ENCODE measurements at places on chromosomes 2 and 18.

- no peak for DNase-seq
These were observed 110.7 kb upstream of the OTX1 start for GRCh38 chr2:62939735-62940491.

DNA sequence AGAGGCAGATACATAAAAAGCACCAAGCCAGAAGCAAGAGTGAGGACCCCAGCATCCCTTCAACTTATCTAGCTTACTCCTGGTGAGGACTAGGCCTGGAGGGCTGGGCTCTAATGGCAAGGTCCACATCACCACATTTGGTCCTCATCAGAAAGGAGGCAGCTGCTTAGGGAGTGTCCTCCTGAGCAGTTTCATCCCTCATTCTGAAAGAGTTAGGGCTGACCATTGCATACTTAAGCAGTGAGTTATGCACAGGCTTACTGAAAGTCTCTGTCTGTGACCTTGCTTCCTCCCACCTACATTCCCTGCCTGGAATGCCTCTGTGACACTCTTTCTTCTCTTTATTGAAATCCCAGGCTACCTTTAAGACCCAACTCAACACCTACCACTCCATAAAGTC lies 301.8 kb upstream of the ACVR2A start:
- no peak for DNase-seq

DNA sequence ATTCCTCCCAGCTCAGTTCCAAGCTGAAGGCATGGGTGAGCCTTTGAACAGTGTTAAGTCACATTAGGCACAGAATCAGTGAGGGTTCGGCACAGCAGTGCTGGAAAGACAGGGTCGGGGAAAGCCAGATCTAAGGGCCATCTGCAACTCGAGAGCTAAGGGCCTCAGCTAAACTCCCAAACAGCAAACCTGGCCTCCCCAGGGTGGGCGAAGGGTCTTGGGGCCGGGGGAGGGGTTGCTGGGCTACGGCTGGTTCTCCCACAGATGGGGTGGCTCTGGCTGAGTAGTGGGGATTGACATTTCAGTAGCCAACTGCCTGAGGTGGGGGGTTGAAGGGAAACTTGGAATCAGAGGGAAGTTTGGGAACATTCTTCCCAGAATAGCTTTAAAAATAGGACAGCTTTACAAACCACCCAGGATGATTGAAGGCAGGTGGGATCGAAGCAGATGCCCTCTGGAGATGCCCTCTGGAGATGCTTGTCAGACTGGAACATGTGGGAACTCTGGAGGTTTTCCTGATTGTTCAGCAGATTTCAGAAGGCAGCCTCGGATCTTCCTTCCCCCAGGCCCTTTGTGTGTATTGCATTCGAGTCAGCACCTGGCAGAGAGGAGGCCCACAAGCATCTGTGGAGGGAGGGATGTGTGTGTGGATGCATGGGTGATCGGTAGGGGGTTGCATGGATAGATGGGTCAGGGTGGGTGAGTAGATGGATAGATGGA lies 156.4 kb downstream of the SMAD7 start:
- no peak for DNase-seq

- no peak for DNase-seq
These were observed 382.9 kb downstream of the DSEL start for GRCh38 chr18:67133669-67134068.

DNA sequence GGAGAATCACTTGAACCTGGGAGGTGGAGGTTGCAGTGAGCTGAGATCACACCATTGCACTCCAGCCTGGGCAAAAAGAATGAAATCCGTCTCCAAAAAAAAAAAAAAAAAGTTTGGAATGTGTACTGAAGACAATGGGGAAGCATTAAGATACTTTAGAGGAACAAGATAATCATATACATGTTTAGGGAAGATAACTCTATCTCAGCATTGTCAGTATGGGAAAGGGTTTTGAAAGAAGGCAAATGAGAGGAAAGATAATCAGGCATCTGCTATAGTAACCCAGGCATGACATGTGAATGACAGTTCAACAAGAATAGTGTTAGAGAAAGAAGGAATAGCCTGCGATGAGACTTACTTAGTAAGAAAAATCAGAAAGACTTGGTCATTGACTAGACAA lies 112.0 kb downstream of the ATAD2B start:
- DNase-seq = no peak

- no peak for DNase-seq
These were observed 179.8 kb downstream of the SH3BP4 start for GRCh38 chr2:235131334-235132305.

- no peak for DNase-seq
These were observed 125.6 kb upstream of the HS6ST1 start for GRCh38 chr2:128444121-128444771.

DNA sequence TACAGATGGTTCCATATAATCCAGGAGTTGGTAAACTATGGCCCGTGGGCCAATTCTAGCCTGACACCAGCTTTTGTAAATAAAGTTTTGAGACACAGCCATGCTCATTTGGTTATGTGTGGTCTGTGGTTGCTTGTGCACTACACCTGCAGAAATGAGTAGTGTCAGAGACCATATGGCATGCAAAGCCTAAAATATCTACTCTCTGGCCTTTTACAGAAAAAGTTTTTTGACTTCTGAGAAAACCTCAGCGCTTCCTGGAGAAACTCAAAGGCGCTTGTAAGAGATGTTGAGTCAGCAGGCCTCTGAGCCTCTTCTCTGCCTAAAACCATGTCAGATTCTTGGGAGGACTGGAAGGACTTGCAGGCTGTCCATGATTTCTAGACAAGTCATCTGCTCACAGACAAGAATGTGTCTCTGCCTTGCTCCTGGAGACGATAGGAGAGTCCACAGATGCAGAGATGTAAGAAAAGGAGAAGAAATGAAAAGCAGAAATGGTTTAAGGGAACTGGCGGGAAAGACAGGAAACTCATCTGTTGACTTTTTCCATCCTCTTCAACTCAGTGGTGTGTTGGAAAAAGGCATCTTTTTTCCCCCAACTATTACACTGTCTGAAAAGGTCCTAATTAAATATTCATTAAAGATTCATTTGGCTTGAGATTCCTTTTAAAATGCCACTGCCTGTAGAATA lies 5.2 kb downstream of the TTC39C start:
- DNase-seq = no peak

DNA sequence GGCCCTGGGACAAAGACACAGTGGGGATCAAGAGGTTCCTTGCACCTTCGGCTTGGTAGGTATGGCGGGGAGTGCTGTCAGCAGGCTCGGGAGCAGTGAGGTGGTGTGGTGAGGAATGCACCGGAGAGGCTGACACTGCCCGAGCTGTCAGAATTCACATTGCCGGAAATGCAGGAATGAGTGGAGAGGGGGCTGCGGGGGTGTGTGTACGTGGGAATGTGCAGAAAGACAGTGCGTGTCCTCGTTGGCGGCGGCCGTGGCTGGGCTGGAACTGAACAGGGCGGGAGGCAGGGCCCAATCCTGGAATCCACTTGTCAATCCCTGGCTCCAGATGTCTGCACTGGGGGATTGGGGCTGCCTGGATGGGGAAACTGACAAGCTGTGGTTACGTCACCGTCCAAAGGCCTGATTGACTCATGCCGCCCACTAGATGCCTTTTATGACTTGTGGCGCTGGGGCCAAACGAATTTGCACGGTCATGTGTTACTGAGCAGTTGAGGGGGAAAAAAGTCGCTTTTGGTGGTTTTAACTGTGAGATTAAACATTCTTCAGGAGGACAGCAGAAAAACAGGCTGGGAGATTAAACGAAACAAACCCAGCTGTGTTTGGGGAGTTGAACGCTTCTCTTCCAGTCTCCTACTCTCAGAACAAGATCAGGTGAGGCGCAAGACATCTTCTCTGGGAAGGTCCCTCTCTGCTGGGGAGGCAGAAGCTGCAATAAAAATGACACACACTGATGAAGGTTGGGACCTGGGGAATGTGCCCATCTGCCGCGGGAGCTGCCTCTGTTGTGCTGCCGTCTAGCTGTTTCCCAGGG lies 189.4 kb upstream of the GLI2 start:
- no peak for DNase-seq

- DNase-seq = no peak
These were observed 7.2 kb downstream of the MTHFD2 start for GRCh38 chr2:74205596-74205995.

DNA sequence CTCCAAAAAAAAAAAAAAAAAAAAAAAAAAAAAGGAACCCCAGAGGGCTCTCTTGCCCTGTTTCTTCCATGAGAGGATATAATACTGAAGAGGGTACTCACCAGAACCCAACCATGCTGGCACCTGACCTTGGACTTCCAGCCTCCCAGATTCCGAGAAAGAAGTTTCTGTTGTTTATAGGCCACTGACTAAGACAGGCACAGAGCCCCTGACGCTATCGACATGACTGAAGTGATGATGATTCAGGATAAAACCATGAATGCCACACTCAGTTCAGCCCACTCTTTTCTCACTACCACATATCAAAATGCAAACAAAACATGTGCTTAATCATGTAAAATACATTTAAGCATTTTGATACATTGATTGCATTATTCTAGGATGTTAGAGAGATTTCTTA lies 66.1 kb upstream of the CDCA7 start:
- DNase-seq = no peak

GRCh38 chr2:96547203-96547641 lies 10.7 kb downstream of the ARID5A start:
- DNase-seq = no peak

- no peak for DNase-seq
These were observed 276.2 kb downstream of the ZNF521 start for GRCh38 chr18:25075783-25076182.

GRCh38 chr18:54351186-54351585 lies 6.5 kb downstream of the STARD6 start:
- DNase-seq = no peak

DNA sequence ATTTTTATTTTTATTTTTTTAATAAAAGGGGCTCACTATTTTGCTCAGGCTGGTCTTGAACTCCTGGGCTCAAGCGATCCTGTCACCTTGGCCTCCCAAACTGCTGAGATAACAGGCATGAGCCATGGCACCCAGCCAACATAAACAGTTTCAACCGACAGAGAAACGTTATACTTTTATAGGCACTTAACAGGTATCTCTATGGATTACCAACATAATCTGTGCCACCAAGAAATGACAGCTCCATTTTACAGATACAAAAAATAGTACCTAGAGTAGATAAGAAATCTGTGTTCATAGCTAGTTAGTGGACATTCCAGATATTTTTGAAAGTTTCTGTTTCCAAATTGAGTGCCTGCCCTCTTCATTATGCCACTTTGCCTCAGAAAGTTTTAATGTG lies 1316.7 kb downstream of the LRP1B start:
- no peak for DNase-seq

- no peak for DNase-seq
These were observed 108.9 kb downstream of the CLIP4 start for GRCh38 chr2:29223851-29224692.

- DNase-seq = no peak
These were observed 769.7 kb downstream of the SUCLG1 start for GRCh38 chr2:83689402-83689801.

- DNase-seq = no peak
These were observed 382.7 kb upstream of the SALL3 start for GRCh38 chr18:78596794-78597345.

- no peak for DNase-seq
These were observed 58.9 kb upstream of the STON1 start for GRCh38 chr2:48471048-48471474.

DNA sequence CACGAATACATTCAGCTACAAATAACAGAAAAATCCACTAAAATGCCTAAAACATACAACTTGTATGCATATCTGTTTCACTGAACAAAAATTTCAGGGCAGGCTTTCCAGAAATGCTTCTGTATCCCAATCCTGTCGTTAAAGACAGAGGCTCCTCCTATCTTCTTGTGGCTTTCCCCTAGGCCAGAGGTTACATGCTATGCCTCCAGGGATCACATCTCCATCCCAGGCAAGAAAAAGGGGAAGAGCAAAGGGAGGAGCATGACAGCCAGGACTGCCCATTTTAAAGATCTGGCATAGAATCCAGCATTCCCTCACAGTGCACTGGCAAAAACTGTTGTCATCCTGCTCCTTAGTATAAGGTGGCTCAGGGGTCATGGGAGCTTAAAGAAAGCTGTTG lies 268.7 kb upstream of the SETBP1 start:
- no peak for DNase-seq

GRCh38 chr18:50096766-50097435 lies 98.0 kb downstream of the MYO5B start:
- no peak for DNase-seq

DNA sequence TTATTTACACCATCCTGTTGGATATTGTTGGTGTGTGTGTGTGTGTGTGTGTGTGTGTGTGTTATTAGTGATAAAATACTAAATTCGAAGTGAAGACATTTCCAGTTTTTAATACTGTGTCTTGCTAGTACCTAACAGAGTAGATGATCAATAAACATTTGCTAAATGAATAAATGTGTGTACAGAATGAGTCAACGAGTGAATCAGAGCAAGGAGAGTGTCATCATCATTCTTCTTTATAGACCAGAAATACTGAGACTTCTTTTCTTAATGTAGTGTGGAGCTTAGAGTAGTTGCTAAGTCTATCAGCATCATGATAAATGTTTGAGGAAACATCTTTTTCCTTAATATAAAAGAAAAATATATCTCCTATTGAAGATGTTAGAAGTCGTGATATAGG lies 169.7 kb upstream of the SATB2 start:
- DNase-seq = no peak

GRCh38 chr18:6566338-6566911 lies 151.7 kb upstream of the L3MBTL4 start:
- DNase-seq = no peak

DNA sequence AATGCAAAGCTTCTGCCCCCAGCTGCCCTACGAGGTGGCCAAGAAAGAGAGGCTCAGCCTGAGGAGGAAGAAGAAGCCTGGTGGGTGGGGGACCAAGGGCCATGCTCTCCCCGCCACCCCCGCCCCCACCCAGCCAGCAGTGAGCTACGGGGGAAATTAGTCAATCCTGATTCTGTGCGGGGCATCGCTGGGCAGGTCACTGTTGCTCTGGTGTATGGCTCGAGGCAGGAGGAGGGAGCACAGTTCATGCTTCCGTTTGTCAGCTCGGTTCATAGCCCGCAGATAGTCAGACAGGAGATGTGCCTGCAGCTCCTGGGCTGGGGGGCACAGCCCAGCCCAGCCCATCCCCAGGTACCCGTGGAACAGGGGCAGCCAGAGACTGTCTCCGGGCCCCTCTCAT lies 17.1 kb downstream of the RAMP1 start:
- DNase-seq = no peak

- DNase-seq = no peak
These were observed 611 bp downstream of the NOL10 start for GRCh38 chr2:10688921-10689807.

DNA sequence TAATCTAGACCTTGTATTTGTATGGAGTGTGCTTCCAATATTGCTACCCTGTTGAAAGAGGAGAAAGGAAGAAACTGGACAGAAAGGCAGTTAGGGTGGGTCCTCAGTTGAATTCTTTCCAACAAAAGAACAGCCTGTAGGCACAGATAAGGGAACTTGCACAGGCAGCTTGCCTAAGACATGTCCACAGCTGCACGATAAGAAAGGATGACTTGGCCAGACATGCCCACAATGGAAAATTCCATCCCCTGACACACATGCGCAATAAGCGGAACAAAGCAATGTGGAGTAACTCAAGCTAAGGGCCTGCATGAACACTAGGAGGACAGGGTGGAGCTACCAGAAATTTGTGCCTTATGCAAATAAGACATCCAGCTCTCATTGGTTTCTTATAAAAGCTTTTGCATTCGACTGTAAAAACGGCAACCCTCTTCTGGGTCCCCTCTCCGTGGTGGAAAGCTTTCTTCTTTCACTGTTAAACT lies 1084.7 kb upstream of the NXPH2 start:
- DNase-seq = no peak

GRCh38 chr18:35477497-35477896 lies 20.3 kb downstream of the INO80C start:
- DNase-seq = no peak

- DNase-seq = no peak
These were observed 43.4 kb downstream of the PLCL1 start for GRCh38 chr2:197847651-197848401.
